ENCODE measurements at places on chromosomes 2 and 18. TPM values are rescaled to one million over a fixed set of nuclear protein-coding genes. Genes with fewer than 3 reads are reported as not detected.

GRCh38 chr2:160859096-160859495 lies 301.1 kb upstream of the TANK start:
- peak; percentile 14 for DNase-seq
- no peak overlapping the region for H3K27ac ChIP-seq
- no peaks in the 10 kb centered on the region for H3K27me3 ChIP-seq

PREPL gene
- 21.7 TPM for polyA plus RNA-seq

- H3K27me3 ChIP-seq = no peaks in the 10 kb centered on the region
- DNase-seq = peak; percentile 15
- H3K27ac ChIP-seq = peak overlapping the region; percentile 17
These were observed 83.2 kb upstream of the FRZB start for GRCh38 chr2:182949572-182950189.

GRCh38 chr18:59517446-59518165 lies 158.5 kb upstream of the LMAN1 start:
- H3K27ac ChIP-seq = no peak overlapping the region
- no peak overlapping the region for H3K4me3 ChIP-seq
- peaks cover 17% of the 10 kb centered on the region for H3K4me1 ChIP-seq

- no peaks in the 10 kb centered on the region for H3K36me3 ChIP-seq
- H3K27ac ChIP-seq = no peak overlapping the region
- H3K4me3 ChIP-seq = no peak overlapping the region
- no peaks in the 10 kb centered on the region for H3K27me3 ChIP-seq
- no peak for DNase-seq
- no peaks in the 10 kb centered on the region for H3K4me1 ChIP-seq
These were observed 3.0 kb downstream of the WDR75 start for GRCh38 chr2:189444322-189444721.

DNA sequence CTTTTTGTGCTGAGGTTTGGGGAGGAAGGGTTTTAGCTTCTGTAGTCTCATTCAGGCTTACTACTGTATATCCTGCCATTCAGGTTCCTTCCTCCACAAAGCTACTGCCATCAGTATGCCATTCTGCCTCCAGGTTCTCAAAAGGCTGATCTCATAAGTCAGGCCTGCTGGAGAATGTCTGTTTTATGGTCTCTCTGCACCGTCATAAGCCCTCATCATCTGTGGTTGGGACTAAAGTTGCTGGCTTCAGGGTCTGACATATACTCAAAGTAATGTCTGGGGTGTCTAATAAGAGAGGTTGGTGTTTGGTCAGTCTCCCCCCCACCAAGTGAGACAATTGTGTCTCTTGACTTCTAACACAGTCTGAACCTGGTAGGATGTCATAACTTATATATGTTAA lies 36.2 kb upstream of the CCBE1 start:
- no peaks in the 10 kb centered on the region for H3K36me3 ChIP-seq
- DNase-seq = no peak
- no peaks in the 10 kb centered on the region for H3K4me1 ChIP-seq
- no peak overlapping the region for H3K27ac ChIP-seq
- no peak overlapping the region for H3K4me3 ChIP-seq

DNA sequence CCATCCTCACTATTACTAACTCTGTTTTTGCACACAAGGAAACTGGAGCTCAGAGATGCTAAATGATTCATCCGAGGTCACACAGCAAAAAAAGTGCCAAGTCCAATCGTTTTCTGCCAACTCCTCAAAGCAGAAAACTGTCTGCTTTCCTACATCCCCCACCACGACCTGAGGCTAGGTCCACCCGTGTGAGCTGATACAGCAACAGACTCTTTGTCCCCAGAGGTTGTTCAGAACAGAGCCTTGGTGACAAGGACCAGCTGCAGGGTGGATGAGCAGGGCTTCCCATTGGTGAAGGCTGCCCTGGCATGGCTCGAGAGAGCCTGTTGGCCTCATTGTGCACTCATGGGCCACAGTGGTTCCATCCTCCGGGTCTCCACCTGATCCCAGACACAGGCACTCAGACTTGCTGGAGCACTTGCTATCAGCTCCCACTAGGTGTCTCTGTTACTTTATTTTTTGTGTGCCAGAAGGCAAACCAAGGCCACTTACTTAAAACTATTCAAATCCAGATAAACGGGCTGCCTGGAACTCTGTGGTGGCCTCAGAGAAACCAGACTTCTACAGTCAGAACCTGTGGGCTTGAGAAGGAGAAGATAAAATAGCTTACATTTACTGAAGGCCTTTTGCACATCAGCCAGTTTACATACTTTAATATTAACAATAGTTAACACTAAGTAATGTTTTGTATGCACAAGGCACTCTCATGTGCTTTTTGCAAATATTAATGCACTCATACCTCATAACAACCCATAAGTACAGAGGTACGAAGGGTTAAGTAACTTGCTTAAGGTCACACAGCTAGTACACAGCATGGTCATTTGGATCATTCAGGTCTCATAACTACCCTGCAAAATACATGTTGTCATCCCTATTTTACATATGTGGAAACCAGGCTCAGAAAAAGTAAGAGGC lies 62.9 kb upstream of the CTIF start:
- peaks cover 5% of the 10 kb centered on the region for H3K4me1 ChIP-seq
- peak; percentile 82 for DNase-seq
- no peak overlapping the region for H3K27ac ChIP-seq
- H3K27me3 ChIP-seq = no peaks in the 10 kb centered on the region
- H3K4me3 ChIP-seq = no peak overlapping the region

TEKT4 gene
- not detected for polyA plus RNA-seq

GRCh38 chr2:218285604-218286003 lies 6.7 kb downstream of the TMBIM1 start:
- H3K4me3 ChIP-seq = no peak overlapping the region
- DNase-seq = no peak
- peak overlapping the region; percentile 93 for H3K27ac ChIP-seq
- peaks cover 73% of the 10 kb centered on the region for H3K4me1 ChIP-seq
- no peaks in the 10 kb centered on the region for H3K27me3 ChIP-seq

GRCh38 chr2:102269200-102269524 lies 42.2 kb upstream of the IL1RL1 start:
- no peak for DNase-seq
- H3K4me1 ChIP-seq = peaks cover 7% of the 10 kb centered on the region
- H3K27ac ChIP-seq = peak overlapping the region; percentile 76
- H3K27me3 ChIP-seq = no peaks in the 10 kb centered on the region

DNA sequence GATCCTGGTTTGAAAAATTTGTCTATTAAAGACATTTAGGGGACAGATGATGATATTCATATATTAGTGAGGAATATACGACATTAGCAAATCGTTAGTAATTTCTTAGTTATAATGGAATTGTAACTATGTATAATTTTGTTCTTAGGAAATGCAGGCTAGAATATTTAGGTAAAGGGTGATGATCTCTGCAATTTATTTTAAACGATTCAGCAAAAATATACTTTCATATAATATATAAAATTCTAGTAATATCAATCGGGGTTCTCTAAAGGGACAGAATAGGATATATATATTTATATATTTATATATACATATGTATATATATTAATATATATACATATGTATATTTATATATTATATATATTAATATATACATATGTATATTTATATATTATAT lies 142.5 kb upstream of the DNAJC10 start:
- no peaks in the 10 kb centered on the region for H3K36me3 ChIP-seq
- H3K4me3 ChIP-seq = no peak overlapping the region
- no peaks in the 10 kb centered on the region for H3K27me3 ChIP-seq
- no peak for DNase-seq

ZNF385B gene
- polyA plus RNA-seq = 1.5 TPM

Data from hepatocyte (in vitro differentiated cells).